Psoas muscle (tissue), 8 donors: ENCODE measurements at places on chromosomes 3 and 15. TPM values are rescaled to one million over a fixed set of nuclear protein-coding genes. Genes with fewer than 3 reads are reported as not detected.

GRCh38 chr15:44668921-44669320 lies 5.5 kb upstream of the SPG11 start:
- no peak for DNase-seq

HRG gene
- not detected for total RNA-seq

GRCh38 chr3:113754494-113755159 lies 7.8 kb downstream of the ATP6V1A start:
- DNase-seq, result no peak

DNA sequence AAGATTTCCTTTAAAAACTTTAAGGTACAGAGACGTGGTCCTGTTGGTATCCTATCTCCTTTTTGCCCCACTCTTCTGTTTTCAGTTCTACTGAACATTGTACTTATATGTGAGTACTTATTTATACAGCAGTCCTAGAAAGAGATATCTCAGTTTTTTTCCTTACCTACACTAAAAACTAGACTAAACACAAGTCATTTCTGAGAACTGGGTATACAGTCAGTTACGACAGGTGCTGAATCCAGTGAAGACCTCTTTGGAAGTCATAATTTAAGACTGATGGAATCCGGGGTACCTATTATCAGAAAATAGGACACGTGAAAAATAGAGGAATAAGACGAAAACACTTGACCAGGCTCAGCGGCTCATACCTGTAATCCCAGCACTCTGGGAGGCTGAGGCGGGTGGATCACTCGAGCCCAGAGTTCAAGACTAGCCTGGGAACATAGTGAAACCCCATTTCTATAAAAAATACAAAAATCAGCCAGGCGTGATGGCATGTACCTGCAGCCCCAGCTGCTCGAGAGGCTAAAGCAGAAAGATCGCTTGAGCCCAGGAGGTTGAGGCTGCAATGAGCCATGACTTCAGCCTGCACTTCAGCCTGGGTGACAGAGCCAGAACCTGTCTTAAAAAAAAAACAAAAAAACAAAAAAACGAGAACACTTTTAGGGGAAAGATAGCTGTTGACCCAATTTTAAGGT lies 76.3 kb downstream of the KLHL25 start:
- DNase-seq, result no peak

DNA sequence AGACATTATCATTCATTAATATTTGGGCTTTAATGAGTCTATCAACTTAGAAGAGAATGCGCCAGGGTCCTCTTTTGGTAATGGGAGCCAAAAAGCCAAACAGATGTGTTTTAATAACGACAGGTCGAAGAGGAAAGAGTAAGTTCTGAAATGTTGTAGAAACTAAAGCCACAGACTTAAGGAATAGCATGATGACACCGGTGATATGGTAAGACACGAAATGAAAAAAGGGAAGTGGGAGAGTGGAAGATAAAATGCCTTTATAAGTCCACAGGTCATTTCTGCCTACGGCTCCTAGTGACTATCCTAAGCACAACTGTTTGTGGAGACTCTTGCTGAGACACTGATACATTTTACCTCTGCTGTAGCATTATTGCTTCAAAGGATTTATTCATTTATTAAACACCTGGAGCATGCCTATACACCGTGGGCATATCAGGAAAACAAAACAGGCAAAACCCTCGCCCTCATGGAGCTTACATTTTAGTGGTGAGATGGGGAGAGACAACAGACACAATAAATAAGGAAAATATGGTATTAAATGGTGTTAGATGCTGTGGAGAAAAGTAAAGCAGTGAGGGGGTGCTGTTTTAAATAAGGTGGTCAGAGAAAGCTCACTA lies 11.7 kb upstream of the CD47 start:
- DNase-seq, result no peak

DNA sequence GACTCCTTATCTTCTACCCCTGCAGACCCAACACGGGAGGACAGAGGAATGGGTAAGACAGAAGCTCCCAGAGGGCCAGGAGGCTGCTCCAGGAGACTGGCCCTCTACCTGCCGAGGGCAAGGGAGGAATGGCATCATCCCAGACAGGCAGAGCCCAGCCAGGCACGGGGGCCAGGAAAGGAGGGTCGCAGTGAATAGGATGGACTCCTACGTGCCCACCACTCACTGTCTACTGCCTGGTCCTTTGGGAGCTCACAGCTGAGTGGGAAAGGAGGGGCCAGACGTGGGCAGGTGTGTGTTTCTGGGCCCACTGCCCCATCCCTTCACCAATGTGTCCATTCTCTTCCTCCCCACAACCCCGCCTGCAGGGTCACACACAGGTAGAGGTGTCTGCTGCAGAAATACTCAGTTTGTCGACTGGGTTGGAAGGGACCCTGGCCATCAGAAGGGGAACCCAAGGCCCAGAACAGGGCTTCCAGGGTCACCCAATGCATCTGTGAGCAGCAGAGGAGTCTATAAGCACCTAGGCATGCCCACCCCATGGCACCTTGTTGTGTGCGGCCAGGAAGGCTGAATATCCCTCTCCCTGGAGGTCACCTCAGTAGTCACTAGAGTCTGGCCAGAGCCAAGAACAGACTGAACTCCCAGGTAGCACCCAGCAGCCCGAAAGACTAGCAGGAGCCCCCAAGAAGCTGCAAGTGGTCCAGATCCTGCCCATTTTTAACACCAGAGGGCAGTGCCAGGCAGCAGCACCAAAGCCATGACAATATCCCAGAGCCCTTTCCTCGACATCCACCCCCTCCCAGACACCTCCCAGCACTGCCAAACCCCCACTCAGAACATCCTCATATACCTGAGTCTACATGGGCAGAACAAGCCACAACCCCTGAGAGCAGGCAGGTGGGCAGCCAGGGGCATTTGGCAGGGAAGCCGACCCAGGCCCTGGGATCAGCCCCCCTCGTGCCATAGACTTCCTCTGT lies 24.0 kb downstream of the TKT start:
- DNase-seq, result peak; percentile 37

- DNase-seq, result no peak
These were observed 8.0 kb upstream of the CCDC13 start for GRCh38 chr3:42780892-42781700.
